ENCODE measurements at places on chromosomes 12 and 14. TPM values are rescaled to one million over a fixed set of nuclear protein-coding genes. Genes with fewer than 3 reads are reported as not detected.

ZBTB42 gene
- total RNA-seq = 3.5 TPM

FAM90A1 gene
- total RNA-seq = not detected

CAPS2 gene
- total RNA-seq = 2.5 TPM

NPAS3 gene
- total RNA-seq = 0.09 TPM

LTB4R gene
- 3.3 TPM for total RNA-seq

PAWR gene
- 103 TPM for total RNA-seq

Measured in endothelial cell of coronary artery (primary cell).